OCI-M1 (cell line): ENCODE measurements at places on chromosomes 6 and 20.

- DNase-seq = no peak
Observed at GRCh38 chr6:65999288-65999791, 292.3 kb upstream of the EYS start.

- DNase-seq = no peak
Observed at GRCh38 chr6:141848029-141848890, 284.5 kb upstream of the GJE1 start.

DNA sequence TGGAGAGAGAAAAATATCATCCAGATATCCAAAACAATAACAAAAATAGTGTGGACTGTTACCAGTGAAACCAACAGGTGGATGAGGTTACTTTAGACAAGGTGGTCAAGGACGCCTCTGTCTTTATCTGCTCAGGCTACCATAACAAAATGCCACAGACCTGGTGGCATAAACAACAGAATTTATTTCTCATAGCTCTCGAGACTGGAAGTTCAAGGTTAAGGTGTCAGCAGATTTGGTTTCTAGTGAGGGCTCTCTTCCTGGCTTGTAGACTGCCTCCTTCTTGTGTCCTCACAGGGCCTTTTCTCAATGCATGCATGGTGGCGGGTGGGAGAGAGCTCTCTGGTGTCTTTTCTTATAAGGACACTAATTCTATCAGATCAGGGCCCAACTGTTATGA, 21.1 kb upstream of the LBP start:
- DNase-seq = no peak

DNA sequence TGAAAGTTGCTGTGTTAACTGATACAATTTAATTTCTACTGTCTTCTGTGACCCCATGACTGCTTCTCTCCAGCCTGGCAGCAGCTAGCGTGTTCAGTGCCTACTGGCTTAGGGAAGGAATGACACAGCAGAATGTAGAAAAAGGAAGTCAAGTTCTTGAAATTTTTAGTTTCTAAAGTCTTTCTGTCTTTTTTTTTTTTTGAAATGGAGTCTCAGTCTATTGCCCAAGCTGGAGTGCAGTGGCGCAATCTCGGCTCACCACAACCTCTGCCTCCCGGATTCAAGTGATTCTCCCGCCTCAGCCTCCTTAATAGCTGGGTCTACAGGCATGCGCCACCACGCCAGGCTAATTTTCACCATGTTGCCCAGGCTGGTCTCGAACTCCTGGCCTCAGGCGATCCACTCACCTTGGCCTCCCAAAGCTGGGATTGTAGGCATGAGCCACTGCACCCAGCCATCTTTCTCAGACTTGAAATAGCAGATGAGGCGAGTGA, 39.3 kb downstream of the PCNA start:
- DNase-seq = peak; percentile 96

- DNase-seq = no peak
Observed at GRCh38 chr6:133547136-133547535, 306.0 kb downstream of the EYA4 start.

GRCh38 chr6:140494321-140495108, 1120.1 kb upstream of the CITED2 start:
- DNase-seq = no peak

- DNase-seq = no peak
Observed at GRCh38 chr6:2737885-2738284, 12.8 kb downstream of the MYLK4 start.

GRCh38 chr6:9487128-9487527, 927.7 kb downstream of the TFAP2A start:
- no peak for DNase-seq

GRCh38 chr20:34296468-34296867, 6.7 kb downstream of the AHCY start:
- no peak for DNase-seq

- no peak for DNase-seq
Observed at GRCh38 chr20:7728338-7728737, 211.9 kb downstream of the HAO1 start.

GRCh38 chr6:166645896-166646295, 18.8 kb upstream of the RPS6KA2 start:
- no peak for DNase-seq

- DNase-seq = no peak
Observed at GRCh38 chr6:64250126-64250525, 614.5 kb downstream of the PHF3 start.

- DNase-seq = peak; percentile 67
Observed at GRCh38 chr6:109306733-109307132, 75.5 kb downstream of the CD164 start.

DNA sequence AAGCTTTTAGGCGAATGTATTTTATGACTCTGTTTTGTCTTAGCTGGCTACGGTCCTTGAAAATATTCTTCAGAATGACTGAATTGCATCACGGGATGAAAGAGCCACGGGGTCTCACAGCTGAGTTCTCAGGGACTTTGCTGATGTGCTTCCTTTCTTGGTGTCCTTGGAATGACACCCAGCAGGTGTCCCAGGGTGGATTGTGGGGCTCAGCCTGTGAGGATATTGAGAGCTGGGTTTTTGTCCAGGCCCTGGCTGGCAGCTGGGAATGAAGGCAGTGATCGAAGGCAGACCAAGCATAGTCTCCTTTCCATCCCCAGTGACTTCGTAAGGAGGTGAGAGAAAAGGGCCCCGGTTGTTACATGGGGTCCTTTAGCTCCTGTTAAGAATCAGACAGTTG, 18.8 kb upstream of the MAPK13 start:
- DNase-seq = no peak

GRCh38 chr6:133546098-133546497, 304.9 kb downstream of the EYA4 start:
- DNase-seq = no peak

- DNase-seq = no peak
Observed at GRCh38 chr20:50415516-50416268, 94.5 kb upstream of the PTPN1 start.

- peak; percentile 48 for DNase-seq
Observed at GRCh38 chr20:59007665-59008511, 834 bp upstream of the CTSZ start.

- no peak for DNase-seq
Observed at GRCh38 chr20:35173576-35174192, 1.8 kb downstream of the PROCR start.

GRCh38 chr20:8161264-8162071, 29.4 kb downstream of the PLCB1 start:
- no peak for DNase-seq

GRCh38 chr20:40433341-40433861, 255.6 kb downstream of the MAFB start:
- no peak for DNase-seq

GRCh38 chr6:81857812-81858211, 105.3 kb upstream of the TENT5A start:
- DNase-seq = no peak

- DNase-seq = no peak
Observed at GRCh38 chr6:73688351-73688750, 7.7 kb upstream of the CD109 start.

DNA sequence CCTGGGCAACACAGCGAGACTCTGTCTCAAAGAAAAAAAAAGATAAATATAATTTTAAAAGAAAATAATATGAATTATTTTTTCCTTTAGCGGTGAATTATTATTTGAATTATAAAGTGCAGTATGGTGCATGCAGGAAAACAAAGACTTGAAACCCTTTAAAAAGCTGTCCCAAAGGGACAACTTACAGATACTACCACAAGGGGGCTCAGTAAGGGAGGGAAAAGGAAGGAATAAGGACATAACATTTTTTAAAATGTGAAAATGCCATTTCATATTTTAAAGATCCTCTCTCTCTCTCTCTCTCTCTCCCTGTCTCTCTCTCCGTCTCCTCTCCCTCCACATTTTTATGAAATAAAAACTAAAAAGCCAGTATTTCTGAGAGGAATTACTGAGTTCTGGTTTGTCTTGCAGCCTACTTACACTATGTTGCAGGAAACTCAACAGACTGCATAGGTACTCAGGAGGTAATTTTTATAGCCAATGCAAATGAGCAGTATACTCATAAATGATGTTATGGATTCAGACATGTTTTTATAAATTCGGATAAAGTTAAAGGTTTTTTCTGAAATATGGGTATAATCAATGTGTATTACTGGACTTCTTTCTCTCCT, 455.0 kb upstream of the GJE1 start:
- DNase-seq = peak; percentile 72

DNA sequence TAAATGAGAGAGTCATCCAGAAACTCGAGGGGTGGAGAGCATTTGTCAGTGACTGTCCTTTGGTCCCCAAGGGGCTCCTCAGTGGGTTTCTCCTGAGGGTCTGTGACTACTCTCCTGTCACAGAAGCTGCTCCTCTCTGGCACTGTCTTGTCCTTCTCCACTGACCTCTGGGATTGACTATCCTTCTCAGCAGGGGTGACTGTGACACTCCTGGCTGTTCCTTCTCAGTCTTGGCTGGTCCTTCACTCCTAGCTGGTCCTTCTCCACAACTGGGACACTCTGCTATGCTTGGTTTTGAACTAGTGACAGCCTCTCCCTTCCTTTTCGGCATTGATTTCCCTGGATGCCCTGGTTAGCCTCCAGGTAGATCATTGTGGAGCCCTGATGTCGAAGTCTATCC, 33.5 kb downstream of the DYNLT1 start:
- DNase-seq = no peak

GRCh38 chr20:53390770-53391169, 202.9 kb downstream of the ZNF217 start:
- DNase-seq = no peak

DNA sequence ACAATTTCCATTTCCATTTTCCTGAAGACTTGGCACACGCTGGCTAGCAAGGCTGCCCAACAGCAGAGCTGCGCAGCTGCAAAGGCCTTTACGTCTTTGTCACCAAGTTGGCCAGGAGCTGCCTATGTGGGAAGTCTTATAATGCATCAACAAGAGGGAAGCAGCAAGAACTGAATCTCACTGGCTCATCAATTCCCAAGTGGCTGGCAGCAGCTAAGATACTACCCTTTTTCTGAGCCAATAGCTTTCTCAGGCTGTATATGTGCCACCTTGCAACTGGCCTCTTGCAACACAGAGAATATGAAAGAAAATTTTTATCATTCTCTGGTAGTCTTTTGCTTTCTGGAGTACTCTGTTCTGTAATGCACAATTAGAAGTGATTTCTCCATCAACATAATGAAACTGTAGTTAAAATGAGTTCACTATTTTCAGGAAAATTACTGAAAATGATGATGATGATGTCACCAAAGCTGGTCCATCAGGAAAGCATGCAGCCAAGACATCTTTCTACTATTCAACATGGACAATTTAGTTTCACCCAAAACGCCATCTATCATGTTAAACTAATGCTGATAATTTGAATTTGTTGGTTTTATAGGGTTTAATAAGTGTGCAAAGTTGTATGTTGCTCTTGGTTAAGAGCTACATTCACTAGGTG, 97.3 kb upstream of the FOXA2 start:
- DNase-seq = no peak
